ENCODE measurements at places on chromosomes 6 and 20.
A peak's percentile ranks its signal among the peaks of the same experiment; 100 is the strongest.

DNA sequence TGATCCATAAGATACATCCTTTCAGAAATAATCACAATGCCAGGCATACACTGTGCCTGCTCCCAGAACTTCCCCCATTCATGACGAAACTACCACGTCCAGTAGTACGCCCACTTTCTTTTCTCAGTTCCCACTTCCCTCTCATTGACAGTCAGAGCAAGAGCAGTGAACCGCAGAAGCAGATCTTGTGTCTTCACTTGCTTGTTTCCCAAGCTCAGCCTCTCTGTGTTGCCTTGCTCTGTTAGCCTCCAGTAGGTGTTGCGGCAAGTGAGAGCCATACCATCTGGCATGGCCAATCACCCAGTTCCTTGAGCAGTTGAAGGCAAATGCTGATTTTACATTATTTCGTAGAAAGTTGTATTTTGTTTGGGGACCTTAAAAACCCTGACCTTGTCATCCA is 11.7 kb downstream of the UST start:
- DNase-seq: no peak

DNA sequence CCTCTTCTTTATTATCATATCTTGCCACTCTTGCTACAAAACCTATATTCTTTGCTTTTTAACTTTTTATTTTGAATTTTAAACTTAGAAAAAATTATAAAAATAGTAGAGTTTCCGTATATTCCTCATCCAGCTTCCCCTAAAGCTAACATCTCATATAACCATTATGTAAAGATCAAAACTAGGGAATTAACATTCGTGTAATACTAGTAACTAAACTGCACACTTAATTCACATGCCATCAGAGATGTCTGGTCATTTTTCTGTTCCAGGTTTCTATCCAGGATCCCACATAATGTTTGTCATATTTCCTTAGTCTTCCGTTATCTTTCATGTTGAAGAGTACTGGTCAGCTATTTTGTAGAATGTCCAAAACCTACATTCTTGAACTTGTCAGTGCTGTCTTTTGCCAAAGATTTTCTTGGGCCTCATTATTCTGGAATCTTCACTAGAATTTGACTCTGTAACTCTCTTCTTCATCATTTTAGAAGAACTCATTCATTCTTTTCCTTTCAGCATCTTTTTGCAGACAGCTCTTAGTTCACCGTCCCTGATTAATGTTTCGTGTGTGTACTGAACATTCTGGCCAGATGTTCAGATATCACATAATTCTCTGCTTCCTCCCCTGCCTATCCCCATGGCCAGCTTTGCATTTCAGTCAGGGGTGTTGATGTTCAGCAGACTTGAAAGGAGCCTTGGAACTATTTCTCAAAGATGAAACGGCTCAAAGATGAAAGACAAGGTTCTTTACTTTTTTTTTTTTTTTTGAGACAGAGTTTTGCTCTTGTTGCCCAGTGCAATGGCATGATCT is 9.4 kb downstream of the CTNNBL1 start:
- DNase-seq: no peak

DNA sequence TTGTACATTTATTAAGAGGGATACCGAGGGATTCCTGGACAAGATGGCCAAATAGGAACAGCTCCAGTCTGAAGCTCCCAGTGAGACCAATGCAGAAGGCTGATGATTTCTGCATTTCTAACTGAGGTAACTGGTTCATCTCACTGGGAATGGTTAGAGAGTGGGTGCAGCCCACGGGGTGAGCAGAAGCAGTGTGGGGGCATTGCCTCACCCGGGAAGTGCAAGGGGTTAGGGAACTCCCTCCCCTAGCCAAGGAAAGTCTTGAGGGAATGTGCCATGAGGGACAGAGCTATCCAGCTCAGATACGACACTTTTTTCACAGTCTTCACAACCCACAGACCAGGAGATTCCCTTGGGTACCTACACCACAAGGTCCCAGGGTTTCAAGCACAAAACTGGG is 10.7 kb upstream of the TAAR2 start:
- DNase-seq: no peak

- no peak for DNase-seq
These were observed 22.2 kb downstream of the RIN2 start for GRCh38 chr20:19780261-19780660.

GRCh38 chr20:43159994-43160393 is 29.7 kb downstream of the PTPRT start:
- DNase-seq: no peak

GRCh38 chr20:38631155-38632022 is 29.8 kb downstream of the ARHGAP40 start:
- no peak for DNase-seq

DNA sequence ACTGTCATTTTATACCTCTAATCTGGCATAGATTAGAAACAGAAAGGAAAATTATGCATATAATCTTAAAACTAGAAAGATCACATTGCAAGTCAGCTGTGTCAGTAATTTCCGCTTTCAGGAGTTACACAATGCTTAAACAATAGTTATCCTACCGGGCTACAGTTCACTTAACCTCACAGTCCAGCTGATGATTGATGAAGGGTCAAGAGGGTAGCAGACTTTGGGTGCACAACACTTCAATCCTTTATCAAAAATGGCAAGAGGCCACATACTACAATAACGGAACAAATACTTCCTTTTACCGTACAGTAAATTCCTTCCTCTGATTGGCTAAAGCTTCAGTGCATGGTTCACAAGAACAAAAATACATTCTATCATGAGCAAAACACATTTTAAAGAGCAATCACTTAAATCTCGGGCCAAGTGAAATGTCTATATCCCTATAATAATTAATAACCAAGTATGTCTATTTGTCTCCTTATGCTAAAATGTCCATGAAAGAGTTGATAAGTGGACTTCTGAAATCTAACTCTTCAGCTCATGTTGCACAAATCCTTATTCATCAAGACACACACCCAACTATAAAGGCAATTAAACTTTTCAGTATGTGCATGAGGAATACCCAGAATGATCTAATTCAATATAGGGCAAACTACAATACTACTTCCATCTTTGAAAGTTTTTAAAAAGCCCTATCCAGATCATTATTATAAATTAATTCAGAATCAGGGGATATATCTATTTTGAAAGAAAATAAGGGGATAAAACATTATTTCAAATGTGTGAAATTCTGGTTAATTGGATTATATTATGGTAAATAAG is 76.8 kb downstream of the HIVEP2 start:
- DNase-seq: no peak

DNA sequence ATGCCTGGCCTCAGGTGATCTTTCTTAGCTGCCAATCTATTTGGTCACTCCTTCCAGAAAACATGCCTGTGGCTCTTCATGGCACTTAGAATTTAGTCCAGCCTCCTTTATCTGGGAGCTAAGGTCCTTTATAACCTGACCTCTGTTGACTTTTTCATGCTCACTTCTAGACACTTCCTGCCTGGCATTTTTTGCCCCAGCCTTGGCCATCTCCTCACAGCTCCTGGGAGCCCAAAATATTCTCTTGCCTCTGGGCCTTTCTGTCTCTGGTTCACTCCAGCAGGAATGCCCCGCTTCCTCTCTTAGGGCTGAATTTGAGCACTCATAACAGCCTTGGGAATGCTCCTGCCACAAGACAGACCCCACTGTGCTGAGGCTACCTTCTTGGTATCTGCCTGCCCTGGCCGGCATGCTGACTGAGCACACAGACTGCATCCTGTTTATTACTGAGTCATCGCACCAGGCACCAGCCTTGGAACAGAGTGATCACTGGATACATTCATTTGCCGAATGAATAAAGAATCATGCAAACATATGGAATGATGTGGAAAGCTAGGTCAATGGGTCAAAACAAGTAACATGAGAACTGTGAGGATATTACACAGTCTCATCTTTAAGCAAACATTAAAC is 5.8 kb upstream of the EEF1E1 start:
- DNase-seq: peak; percentile 46

GRCh38 chr6:134733801-134734200 is 216.1 kb downstream of the ALDH8A1 start:
- DNase-seq: no peak

DNA sequence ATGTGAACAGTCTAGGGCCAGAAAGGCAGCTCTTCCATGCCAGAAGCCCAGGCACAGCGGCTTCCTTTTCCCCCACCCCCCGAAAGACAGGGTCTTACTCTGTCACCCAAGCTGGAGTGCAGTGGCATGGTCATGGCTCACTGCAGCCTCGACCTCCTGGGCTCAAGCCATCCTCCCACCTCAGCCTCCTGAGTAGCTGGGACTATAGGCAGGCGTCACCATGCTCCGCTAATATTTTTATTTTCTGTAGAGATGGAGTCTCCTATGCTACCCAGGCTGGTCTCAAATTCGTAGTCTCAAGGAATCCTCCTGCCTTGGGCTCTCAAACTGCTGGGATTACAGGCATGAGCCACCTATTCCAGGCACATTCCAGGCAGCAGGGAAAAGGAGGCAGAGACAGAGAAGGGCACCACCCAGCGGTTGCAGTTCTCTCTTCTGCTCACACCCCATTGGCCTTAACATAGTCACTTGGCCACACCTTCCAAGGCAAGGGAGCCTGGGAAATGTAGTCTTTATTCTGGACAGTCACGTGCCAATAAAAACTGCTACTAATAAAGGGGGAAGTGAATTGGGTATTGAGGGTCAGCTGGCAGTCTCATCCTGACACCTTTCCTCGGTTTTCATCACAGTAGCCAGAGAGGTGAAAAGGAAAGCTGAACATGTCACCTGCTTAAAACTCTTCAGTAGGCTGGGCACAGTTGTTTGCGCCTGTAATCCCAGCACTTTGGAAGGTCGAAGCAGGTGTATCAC is 205.9 kb downstream of the ZMYND8 start:
- peak; percentile 80 for DNase-seq

DNA sequence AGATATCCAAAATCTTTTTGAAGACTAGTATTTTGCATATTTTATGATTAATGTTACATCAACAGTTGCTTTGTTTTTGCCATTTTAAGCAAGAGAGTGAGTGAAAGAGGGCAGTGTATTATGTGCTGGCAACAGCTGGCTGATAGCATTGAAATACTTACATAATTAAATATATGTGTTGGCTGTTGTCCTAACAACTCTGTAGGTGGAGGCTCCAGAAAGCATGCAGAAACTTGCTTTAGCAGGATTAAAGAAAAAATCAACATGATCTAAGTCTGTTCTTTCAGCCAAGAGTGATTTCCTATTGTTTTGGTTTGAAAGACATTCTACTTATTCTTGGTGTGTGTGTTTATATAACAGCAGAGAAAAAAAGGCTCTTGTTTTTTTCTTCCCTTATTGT is 127.5 kb downstream of the CDKAL1 start:
- no peak for DNase-seq

GRCh38 chr6:117681162-117681741 is 6.0 kb downstream of the NUS1 start:
- DNase-seq: no peak

- no peak for DNase-seq
These were observed 671.8 kb downstream of the QKI start for GRCh38 chr6:164086076-164086887.

- no peak for DNase-seq
These were observed 179.3 kb upstream of the HDDC2 start for GRCh38 chr6:125481056-125481455.

- no peak for DNase-seq
These were observed 55.5 kb downstream of the ZHX3 start for GRCh38 chr20:41261790-41262717.

- no peak for DNase-seq
These were observed 127.1 kb downstream of the COL9A1 start for GRCh38 chr6:70175770-70176169.

DNA sequence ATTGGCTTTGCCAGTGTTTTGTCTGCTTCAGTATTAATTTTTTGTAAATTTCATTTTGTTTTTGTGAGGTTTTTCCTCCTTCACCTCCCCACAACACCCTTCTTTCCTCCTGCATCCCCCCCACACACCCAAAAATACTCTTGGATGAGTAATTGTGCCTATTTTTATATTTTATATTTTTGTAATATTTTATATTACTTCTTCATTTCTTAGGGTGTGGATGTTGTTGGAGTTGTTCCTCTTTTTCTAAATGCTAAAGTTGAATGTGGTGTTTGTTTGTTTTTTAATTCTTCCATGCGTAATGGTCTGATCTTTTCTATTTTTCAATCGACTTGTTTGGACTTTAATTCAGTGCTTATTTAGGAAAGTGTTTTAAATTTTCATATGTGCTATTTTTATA is 420.5 kb upstream of the SOX4 start:
- no peak for DNase-seq

- DNase-seq: no peak
These were observed 227.3 kb downstream of the ERMARD start for GRCh38 chr6:169978615-169979161.

DNA sequence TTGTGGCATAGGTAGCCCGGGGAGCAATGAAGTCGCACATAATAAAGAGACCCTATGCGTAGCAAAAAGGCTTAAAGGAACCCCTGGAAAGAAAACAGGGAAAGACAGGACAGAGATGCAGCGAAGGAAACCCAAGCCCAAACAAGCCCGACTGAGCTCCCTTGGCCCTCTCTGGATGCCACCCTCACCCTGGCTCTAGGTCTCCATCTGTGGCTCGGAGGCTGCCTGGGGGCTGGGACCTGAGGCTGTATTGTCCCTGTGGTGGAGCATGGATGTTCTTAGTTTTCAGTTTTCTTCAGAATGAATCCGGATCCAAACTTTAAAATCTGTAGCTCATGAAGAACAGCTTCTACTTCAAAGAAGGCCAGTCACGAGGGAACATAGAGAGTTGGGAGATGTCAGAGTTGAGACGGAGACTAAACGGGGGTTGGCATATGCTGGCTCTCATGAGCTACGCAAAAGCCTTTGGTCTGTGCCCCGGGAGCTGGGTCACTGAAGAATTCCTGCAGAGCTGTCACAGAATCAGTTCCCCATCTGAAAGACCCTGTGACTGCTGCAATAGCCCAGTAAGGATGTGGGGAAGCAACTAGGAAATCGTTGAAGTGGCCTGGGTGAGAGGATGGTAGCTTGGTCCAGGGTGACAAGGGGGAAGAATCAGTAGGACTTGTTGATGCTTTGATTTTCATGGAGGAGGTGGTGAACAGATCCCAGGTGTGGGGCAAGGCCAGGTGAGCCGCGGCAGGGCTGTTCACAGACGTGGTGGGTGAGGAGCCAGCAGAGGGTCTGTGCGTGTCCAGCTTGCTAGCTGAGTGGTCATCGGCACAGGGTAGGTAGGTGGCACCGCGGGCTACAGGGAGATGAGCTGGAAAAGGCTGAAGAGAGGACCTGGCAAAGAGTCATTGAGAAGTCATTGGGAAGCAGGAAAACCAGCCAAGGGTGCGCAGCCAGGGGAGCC is 35.2 kb downstream of the SYNDIG1 start:
- no peak for DNase-seq

GRCh38 chr6:170232186-170233002 is 58.5 kb downstream of the DLL1 start:
- no peak for DNase-seq

Measured in NCI-H460 (cell line).